ENCODE measurements at places on chromosomes 11 and 22.

DNA sequence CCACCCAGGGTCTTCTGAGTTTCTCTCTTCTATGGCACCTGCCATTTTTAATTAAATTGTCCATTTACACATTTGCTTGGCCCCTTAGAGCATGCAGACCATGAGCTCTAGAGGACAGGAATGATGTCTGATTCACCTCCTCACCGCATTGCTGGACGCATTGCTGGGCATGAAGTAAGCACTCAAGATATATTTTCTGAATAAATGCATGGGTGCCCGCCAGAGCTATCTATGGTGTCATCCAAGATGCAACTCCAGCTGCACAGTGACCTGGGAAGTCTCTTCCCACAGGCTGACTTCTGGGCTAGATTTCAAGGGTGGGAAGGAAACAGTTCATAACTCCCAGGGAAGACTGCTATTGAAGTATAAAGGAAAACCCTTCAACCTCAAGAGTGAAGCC lies 66.6 kb upstream of the ASPHD2 start:
- no peak for DNase-seq

DNA sequence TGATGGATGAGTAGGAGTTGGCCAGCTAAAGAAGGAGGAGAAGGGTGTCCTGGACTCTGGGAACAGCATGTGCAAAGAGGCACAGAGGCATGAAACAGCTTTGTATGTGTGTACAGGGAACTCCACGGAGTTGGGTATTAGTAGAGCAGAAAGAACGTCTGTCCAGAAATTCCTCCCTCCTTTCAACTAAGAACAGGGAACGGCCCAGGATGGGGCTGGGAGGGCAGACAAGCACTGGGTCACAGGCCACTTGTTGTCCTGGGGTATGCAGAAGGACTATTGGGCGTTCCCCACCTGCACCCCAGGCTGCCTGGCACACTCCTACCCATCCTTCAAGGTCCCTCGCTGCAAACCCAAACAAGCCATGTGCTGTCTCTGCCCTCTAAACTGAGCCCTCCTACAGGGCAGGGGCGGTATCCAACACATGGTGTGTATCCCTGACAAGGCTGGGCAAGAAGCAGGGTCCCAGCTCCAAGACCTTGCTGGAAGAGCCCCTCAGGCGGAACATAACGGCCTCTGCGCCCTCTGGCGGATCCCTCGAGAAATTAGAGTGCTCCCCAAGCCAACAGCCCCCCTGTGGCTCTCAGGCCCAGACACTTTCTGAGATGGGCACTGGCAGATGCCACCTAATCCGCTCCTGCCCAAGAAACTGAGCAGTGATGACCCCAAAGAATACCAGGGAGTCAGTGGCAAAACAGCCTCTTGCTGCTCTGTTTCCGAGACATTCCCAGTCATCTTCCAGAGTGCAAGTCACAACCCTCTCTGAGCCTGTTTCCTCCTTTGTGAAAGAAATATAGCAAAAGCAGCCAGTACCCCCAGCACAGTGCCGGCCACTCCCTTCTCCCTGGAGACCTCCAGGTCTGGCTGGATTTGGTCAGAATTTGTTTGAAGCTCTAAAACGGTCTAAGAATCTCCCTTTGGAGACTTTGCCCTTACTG lies 1.6 kb upstream of the ELFN2 start:
- peak; percentile 83 for DNase-seq

DNA sequence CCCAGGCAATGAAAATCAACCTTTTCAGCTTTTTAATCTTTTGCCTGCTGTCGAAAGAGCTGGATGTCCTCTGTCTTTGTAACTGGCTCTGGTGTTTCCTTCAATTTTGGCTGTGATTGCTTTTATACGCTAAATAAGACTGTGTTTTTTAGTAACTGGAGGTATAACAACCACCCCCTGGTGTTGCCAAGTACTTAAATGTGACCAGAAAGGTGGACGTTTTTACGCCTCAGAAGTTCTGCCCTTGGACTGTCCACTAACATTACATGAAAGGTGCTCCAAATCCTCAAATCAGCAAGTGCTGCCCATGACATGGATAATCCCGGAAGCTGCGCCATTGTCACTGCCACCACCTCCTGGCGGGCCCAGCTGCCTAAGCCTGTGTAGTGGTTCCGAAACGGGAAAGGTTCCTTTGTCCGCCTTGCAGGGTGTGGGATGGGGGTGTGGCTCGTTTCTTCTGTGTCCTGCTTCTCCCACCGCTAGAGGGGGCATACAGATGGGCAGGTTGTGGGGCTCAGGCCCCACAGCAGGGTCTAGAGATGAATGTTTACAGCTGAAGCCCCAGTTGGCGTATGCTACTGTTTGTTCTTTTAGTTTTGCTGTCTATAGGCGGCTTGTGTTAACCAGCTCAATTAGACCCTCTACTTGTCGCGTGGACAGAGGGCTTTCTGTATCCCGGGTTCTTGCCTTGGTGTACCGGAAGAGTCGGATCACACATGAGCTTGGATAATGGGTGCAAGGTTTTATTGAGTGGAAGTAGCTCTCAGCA lies 82.2 kb upstream of the SEPTIN5 start:
- DNase-seq = peak; percentile 46

GRCh38 chr11:85062659-85063058 lies 564.5 kb downstream of the DLG2 start:
- DNase-seq = no peak

DNA sequence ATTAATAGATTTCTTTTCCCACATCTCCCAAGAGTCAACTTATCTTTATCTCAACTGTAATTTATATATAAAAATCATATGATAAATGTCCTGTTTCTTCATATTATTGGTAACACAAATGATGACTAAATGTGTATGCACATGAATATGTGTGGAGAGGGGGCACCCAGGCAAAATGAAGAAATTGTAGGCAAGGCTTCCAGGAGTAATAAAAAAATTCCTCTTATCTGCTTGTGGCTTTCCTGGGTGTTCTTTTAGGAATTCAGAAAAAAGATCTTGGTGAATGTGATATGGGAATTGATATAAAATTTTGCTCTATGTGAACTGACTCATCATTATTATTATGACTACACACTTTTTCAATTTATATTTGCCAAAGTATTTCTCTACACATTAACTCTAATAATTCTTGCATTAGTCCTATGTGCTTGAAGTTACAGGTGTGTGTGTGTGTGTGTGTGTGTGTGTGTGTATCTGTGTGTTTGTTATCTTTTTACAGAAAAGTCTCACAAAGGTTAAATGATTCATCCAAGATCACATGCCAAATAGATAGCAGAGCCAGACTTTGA lies 197.8 kb downstream of the SOX6 start:
- no peak for DNase-seq

DNA sequence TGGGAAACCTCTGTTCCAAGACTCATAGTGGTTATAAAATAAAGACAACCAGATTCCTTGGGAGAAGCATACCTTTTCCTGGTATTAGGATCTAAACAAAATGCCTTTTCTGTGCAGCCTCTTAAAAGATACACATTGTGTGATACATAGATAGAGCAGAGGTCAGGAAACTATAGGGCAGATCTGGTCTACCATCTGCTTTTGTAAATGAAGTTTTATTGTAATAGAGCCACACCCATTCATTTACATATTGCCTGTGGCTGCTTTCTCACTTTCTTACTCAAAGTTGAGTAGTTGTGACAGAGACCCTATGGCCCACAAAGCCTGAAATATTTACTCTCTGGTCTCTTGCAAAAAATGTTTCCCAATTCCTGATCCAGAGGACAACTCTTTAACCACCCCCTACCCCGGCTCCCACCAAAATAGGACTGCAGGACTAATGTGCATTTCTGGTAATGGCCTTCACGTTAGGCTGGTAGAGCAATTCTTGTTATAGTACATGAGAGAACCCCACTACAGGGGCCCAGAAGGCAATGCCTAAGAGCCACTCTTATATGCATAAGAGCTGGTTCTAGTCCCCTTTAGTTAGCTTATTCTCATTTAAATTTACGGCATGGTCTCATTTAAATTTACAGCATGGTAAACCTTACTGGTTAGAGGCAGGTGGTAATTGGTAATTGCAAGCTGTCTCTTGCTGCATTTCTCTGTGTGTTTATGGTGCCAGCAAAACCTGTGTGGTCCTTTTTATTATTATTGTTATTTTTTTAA lies 76.8 kb upstream of the YWHAH start:
- no peak for DNase-seq

DNA sequence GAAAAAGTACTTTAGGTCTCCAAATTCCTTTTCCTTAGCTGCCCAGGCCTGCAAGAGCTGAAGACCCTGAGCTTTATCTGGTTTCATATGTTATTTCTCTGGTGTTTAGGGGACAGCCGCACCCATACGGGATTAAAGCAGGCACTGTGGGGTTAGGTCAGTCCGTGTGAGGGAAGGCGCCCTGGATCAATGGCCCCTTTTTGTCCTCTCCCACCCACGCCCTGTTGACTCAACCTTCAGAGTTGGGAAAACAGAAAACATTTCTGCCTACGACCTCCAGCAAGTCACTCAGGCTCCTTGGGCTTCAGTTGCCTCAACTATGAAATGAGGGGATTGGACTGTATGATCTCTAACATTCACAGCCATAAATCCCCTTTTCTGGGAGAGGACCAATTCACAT lies 55.2 kb upstream of the BARX2 start:
- no peak for DNase-seq

GRCh38 chr11:1893581-1894359 lies 2.1 kb upstream of the PRR33 start:
- no peak for DNase-seq

- DNase-seq = no peak
These were observed 1.5 kb downstream of the ZNRF3 start for GRCh38 chr22:28884747-28885350.

GRCh38 chr22:42992092-42992491 lies 22.9 kb downstream of the PACSIN2 start:
- DNase-seq = no peak

Data from hepatocyte (in vitro differentiated cells).